ENCODE measurements at places on chromosomes 2 and 18.

DNA sequence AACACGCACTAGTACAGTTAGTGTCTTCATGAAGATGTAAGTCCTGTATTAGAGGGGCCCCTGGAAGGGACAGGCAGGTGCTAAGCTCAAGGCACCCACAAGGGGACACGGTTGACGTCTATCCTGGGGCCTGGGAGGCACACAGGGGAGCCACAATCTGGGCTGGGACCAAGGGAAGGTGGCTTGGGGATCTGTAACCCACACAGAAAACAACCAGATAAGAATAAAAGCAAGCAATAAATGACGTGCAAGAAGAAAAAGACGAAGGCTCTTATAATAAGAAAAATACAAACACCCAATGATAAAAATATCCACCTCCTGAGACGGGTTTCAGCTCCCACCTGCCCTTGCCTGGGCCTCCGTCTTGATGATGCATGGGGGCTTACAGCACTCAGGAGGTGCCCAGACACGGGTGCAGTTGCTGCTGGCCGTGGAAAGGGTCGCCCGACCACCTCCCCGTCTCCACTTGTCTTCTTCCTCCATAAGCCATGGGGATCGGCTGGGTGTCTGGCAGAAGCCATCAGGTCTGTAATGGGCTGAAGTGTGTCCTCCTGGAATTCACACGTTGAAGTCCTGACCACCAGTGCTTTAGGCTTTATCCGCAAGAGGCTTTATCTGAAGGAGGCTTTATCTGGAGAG, 73.9 kb downstream of the TWIST2 start:
- no peak for DNase-seq

GRCh38 chr2:219509780-219510511, 4.3 kb upstream of the ASIC4 start:
- DNase-seq = no peak

DNA sequence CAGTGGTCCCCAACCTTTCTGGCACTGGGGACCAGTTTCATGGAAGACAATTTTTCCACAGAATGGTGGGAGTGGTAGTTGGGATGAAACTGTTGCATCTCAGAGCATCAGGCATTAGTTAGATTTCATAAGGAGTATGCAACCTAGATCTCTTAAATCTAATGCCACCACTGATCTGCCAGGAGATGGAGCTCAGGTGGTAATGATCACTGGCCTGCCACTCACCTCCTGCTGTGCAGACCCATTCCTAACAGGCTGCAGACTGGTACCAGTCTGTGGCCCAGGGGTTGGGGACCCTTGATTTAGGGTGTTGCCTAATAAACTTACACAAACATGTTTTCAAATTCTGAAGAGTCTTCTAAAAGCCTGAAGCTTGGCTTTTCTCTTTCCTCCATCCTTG, 261.3 kb downstream of the CDH19 start:
- DNase-seq = no peak

- DNase-seq = no peak
These were observed 68.7 kb downstream of the DNAJC10 start for GRCh38 chr2:182784777-182785176.

GRCh38 chr18:48138660-48139430, 208.4 kb upstream of the SMAD2 start:
- DNase-seq = no peak

DNA sequence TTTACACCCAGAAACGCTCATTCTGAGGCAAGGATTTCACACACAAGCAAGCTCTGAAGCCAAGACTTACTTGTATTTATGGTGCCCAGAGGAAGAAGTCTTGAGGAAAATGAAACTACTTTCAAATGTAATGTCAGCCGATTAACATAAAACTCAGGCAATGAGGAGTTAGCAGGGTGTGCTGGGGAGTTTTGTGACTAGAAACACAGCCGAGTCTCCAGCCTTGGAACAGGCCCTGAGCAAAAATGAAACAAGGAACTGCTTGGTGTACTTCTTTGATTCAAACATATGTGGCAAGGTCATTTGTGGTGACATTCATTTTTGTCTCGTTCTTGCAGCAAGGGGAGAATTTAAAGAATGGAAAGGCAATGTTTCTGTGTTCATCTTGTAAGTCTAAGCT, 4.5 kb downstream of the DYTN start:
- DNase-seq = no peak

- peak; percentile 7 for DNase-seq
These were observed 125.5 kb upstream of the ZNF516 start for GRCh38 chr18:76620321-76621170.

DNA sequence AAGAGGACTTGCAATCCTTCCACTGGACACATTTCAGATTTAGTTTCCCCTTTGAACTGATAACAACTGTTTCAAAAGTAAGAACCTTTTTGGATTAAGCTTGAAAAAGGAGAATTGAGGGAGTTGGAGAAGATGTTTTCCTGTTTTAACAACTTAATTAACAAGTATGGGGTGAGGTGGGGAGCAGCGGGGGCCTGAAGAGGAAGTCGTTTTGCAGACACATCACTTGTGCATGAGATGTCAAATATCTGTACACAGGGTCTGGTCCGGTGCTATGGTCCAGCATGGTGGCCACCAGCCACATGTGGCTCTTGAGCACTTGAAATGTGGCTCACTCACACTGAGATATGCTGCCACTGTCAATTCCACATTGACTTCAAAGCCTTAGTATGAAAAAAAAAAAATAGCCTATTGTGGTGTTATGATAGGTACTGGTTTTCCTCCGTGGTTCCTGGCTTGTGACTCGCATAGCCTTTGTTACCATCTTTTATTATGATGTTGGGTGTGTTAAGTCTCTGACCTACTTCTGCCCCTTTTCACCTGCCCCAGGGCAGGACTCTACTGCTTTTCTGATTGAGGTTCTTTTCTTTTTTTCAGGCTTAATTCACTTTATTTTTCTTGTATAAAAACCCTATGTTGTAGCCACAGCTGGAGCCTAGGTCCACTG, 205.5 kb downstream of the BCL2 start:
- DNase-seq = no peak

- DNase-seq = no peak
These were observed 12.2 kb downstream of the DHRS9 start for GRCh38 chr2:169081551-169081950.

- no peak for DNase-seq
These were observed 25.4 kb downstream of the PDCL3 start for GRCh38 chr2:100588071-100588786.

DNA sequence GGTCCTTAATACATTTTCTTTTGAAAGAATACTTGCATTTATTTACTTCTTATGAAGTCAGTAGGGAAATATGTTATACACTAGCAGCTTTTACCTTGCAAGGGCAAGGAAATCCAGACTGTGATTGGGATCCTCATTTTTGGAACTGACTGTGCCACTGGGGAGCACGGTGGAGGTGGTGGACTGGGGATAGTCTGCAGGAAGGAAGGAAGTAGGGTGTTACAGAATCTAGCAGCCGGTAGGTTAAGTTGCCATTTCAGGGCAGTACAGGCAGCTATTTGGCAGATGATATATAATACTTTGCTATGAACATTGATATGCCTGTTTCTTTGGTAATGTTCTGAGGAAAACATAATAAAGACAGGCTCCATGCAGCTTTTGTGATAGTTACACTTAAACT, 238.3 kb downstream of the PHLPP1 start:
- DNase-seq = no peak

- peak; percentile 22 for DNase-seq
These were observed 149.8 kb downstream of the TANC1 start for GRCh38 chr2:159118115-159118858.

GRCh38 chr2:140734992-140735391, 1395.8 kb downstream of the LRP1B start:
- DNase-seq = no peak

- peak; percentile 3 for DNase-seq
These were observed 537 bp downstream of the AGFG1 start for GRCh38 chr2:227472265-227473121.

GRCh38 chr18:30988440-30988839, 54.1 kb downstream of the DSC3 start:
- no peak for DNase-seq

GRCh38 chr18:56386856-56387255, 251.5 kb downstream of the TXNL1 start:
- DNase-seq = no peak

GRCh38 chr2:75493230-75493629, 67.5 kb downstream of the EVA1A start:
- no peak for DNase-seq

GRCh38 chr2:97751752-97752151, 38.4 kb downstream of the ZAP70 start:
- no peak for DNase-seq

GRCh38 chr2:47815764-47816163, 32.8 kb downstream of the MSH6 start:
- DNase-seq = no peak

DNA sequence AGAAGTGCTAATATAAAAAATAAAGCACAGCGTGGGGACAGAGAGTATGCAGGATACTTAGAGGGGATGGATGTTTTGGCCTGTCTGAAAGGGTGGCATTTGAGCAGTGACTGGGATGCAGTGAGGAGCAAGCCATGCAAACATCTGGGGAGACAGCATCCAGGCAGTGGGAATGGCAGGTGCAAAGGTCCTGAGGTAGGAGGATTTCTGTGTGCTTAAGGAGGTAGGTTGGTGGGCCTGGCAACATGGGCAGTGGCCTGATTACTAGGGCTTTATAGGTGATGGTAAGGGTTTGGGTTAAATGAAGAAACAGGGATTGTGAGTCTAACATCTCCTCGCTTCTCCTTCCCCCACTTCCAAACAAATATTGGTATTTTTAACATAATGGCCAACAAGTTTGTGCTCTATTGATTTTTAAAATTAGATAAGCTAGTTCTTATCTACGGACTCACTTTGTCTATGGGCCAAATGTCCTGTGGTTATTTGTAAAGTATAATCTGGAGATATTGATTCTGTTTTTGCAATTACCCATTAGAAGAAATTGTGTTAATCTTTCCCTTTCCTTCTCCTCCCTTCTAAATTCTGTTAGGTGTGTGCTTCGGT, 2.4 kb downstream of the AOX1 start:
- no peak for DNase-seq

GRCh38 chr2:54067851-54068375, 47.5 kb upstream of the ACYP2 start:
- DNase-seq = no peak

GRCh38 chr18:54020966-54021365, 203.5 kb downstream of the MBD2 start:
- no peak for DNase-seq
